Activated CD4-positive, CD25-positive, alpha-beta regulatory T cell treated with anti-CD3 and anti-CD28 coated beads, Interleukin-2, amount 50 U/mL, for 16 hours (primary cell): ENCODE measurements at places on chromosomes 16 and 17.

GRCh38 chr16:82630219-82630618 is 3.5 kb downstream of the CDH13 start:
- DNase-seq = no peak

GRCh38 chr17:48544349-48545021 is 424 bp downstream of the HOXB2 start:
- no peak for DNase-seq

- DNase-seq = no peak
Observed at GRCh38 chr16:12548270-12548983, 255.3 kb downstream of the CPPED1 start.

GRCh38 chr16:30996324-30996984 is 11.4 kb downstream of the HSD3B7 start:
- no peak for DNase-seq

DNA sequence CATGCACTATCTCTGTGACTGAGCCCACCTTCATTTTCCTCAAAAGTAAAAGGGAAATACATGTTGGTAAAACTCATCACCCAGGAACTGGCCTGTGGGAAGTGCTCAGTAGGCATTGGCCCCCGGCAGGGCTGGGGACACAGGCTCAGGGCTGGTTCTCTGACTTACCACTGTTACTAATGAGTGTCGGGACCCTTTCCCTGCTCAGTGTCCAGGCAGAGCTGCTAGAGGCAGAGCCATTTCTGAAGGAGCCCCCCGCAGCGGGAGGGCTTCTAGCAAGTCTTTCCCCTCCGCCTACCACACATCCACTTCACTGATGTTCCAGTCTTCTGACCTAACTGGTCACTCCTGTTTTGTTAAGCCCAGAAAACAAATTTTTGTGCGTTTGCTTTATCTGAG is 1.7 kb upstream of the PEMT start:
- DNase-seq = no peak

DNA sequence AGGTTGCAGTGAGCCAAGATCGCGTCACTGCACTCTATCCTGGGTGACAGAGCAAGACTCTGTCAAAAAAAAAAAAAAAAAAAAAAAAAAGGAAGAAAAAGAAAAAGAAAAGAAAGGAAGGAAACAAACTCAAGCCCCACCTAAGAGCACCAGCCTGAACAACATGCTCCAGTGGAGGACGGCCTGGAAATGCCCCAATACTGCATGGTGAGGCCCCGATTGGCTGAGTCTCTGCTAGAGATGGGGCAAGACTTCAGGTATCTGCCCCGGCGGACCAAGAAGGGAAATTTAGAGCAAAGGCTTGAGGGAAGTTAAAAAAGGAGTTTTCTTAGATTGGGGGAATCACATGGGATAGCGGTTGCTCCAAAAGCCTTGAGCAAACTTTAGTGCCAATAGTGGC is 10.4 kb upstream of the ZNF652 start:
- DNase-seq = no peak

- DNase-seq = no peak
Observed at GRCh38 chr17:80025796-80026195, 9.9 kb downstream of the TBC1D16 start.

GRCh38 chr16:85296859-85297660 is 184.8 kb upstream of the CIBAR2 start:
- DNase-seq = peak; percentile 20
